Activated naive CD4-positive, alpha-beta T cell (primary cell): ENCODE measurements at places on chromosomes 4 and X.

GRCh38 chrX:104113222-104113965, 1.1 kb downstream of the ZCCHC18 start:
- DNase-seq = no peak

DNA sequence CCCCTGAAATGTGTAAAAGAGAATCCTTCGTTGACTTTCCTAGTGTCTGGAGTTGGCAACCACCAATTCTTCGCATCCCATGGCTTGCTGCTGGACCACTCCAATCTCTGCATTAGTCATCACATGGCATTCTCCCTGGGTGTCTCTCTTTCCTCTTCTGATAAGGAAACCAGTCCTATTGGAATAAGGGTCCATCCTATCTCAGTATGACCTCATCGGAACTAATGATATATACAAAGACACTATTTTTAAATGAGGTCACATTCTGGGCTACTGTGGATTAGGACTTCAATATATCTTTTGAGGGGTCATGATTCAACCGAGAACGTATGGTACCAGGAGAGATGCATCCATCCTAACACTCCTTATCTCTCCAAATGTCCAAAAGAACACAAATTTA, 259.1 kb upstream of the CPEB2 start:
- no peak for DNase-seq

GRCh38 chr4:132651196-132651595, 497.9 kb upstream of the PCDH10 start:
- no peak for DNase-seq

DNA sequence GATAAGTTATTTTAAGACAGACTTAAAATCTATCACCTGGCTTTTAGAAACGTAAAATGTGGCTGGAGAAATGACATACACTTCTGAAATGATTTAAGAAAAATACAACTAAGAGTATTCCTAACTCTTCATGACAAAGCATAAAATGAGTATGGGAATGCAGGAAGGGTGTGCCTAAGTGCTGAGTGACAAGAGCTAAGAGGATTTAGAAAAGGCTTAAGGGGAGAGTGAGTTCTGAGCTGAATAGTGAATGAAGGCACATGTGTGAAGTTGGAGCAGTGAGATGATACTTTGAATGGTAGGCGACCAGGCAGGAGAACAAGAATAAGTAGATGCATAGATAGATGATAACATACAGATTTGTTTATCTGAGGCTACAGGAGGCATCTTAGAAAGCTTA, 458.3 kb upstream of the TENM3 start:
- DNase-seq = no peak
